AG09309 (cell line): ENCODE measurements at places on chromosomes 12 and 14.

GRCh38 chr12:91098461-91098860 is 12.8 kb downstream of the LUM start:
- no peak for DNase-seq

- DNase-seq = no peak
Observed at GRCh38 chr14:61899497-61899896, 137.3 kb downstream of the SNAPC1 start.

GRCh38 chr14:68261092-68261842 is 441.7 kb downstream of the RAD51B start:
- DNase-seq = no peak

GRCh38 chr14:54364555-54365415 is 32.0 kb upstream of the CDKN3 start:
- peak; percentile 73 for DNase-seq

DNA sequence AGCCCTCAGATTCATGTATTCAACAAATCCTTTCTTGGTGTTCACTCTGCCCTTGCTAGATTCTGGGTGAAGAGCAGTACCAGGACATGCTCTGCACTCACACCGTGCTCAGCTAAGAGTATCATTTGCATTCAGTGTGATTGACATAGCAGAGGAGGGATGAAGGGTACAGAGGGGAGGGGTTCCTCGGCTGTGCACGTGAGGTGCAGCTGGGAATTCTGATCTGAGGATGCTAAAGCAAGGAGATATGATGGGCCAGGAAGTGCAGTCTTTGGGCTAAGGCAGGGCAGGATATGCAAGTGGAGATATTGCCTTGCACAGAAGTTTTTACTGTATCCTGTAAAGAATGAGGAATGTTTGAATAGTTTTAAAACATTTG is 108.6 kb downstream of the FGD4 start:
- no peak for DNase-seq

DNA sequence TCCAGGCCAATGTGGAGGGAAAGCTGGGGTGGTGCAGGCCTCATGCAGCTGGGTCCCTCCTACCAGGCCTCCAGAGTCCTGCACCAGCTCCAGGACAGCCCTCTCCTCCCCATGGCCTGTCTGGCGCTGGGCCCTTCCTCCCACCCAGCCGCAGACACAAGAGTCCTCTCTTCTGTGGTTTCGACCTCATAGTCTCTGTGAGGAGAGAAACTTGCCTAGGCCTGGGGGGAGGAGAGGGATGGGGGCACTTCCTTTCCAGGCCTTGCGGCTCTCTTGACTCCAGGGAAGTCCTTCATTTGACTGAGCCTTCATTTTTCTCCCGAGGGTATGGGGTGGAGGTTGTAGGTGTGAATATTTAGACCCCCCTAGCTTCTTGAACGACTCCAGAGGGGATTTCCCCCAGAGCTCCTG is 2.3 kb downstream of the MMP14 start:
- DNase-seq = no peak

DNA sequence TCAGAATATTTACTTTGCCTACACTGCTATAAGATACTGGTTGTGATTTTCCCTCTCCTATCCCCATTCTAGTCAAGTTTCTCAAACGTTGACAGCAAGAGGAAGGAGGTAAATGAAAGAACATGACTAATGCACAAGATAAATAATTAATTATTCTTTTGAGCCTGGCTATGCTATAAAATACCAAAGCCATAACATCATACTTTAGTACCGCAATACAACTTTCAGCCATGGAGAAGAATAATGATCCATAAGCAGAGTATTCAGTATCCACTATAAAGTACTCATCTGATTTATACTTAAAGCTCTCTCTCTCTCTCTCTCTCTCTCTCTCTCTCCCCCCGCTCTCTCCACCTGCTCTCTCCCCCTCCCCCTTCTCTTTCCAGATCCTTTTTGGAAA is 41.3 kb downstream of the TDG start:
- peak; percentile 40 for DNase-seq

- no peak for DNase-seq
Observed at GRCh38 chr14:72730468-72730867, 163.4 kb downstream of the DPF3 start.

DNA sequence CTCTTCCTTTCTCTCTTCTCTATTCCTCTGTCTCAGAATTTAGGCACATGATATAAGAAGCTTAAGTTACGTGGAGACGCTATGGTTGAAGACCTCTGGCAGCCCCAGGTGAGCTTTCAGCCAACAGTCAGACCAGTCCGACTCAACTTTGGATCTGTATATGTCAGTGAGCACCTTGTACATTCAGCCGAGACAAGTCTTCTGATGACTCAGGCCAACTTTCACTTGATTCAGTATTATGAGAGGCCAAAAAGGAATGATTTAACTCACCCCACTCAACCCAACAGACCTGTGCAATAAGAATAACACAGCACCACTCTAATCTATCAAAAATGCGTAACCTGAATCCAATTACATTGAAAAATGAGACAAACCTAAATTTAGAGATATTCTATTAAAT is 47.5 kb upstream of the FOXG1 start:
- DNase-seq = no peak

- DNase-seq = no peak
Observed at GRCh38 chr12:95551913-95552516, 739 bp upstream of the USP44 start.

- no peak for DNase-seq
Observed at GRCh38 chr14:61218157-61218556, 63.0 kb downstream of the TMEM30B start.

DNA sequence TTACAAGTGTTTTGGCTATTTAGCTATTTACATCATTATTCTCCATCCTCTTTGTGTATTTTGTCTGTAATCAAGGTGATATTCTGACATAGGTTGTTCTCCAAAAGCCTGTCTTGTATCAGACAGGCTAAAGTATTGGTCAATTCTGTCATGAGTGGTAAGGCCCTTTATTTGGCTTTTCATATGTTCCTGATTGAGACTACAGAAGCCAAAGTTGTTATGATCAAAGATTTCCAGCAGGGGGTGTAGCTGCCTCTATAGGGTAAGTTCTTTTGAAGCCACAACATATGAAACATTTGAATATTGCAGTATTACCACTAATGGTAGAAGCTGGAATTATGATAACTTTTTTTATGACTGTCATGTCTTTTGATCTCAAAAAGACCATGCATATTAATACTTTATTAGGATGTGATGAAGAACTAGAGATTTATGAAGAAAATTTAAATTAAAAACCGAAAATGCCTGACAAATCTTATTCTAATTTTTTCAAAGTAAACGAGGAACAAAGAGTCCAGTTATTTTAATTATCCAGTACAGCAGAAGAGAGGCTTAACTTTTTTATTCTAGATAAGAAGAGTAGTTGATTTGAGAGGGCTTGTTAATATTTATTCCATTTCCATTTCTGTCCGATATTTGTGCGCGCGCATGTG is 3.4 kb upstream of the ARHGAP5 start:
- DNase-seq = peak; percentile 71

DNA sequence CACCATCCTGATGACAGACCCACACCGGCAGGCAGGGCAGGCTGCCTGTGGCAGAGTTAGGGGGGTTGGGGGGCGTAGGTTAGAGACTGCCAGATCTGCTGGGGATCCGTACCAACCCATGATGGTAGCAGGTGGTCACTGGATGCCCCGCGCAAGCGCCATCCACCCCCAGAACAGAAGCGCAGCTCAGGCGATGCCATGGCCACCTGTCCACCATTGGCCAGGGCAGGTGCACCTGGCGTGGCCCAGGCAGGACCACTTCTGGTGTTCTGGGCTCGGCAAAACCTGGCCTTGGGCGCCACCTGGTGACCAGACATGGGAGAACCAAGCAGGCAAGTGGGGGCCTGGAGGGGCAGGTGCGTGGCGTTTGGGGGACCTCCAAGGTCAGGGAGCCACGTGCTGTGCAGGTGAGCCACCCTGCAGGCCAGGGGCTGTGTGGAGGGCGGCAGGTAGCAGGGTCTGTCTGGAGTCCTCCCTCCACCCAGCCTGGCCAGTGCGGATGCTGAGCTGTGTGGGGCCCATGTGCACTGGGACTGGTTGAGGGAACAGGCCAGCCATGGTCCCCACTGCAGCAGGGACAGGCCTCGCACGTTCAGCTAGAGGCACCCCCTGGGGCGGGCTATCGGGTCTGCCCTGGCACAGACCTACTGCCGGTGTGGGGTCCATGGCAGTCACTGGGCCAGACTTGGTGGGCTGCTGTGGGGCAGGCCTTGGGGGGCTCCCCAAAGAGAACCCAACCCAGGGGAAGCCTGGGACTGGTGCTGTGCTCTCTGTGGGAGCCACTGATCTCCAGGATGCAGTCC is 15.6 kb downstream of the BAG5 start:
- no peak for DNase-seq

- DNase-seq = no peak
Observed at GRCh38 chr14:38836539-38836938, 266.5 kb downstream of the SEC23A start.

DNA sequence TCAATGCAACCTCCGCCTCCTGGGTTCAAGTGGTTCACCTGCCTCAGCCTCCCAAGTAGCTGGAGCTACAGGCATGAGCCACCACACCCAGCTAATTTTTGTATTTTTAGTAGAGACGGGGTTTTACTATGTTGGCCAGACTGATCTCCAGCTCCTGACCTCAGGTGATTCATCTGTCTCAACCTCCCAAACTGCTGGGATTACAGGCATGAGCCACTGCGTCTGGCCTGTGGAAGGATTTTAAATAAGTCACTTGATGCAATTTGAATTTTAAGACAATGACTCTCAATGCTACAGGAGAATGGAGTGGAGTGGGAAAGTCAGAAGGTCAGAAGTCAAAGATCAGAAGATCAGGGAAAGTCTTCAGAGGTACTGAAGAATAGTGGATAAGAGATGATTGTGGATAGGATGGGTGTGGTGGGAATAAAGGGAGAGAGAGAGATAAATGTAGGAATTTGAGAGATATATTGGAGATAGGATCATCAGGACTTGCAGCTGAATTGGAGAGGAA is 15.4 kb downstream of the TMEM52B start:
- no peak for DNase-seq

DNA sequence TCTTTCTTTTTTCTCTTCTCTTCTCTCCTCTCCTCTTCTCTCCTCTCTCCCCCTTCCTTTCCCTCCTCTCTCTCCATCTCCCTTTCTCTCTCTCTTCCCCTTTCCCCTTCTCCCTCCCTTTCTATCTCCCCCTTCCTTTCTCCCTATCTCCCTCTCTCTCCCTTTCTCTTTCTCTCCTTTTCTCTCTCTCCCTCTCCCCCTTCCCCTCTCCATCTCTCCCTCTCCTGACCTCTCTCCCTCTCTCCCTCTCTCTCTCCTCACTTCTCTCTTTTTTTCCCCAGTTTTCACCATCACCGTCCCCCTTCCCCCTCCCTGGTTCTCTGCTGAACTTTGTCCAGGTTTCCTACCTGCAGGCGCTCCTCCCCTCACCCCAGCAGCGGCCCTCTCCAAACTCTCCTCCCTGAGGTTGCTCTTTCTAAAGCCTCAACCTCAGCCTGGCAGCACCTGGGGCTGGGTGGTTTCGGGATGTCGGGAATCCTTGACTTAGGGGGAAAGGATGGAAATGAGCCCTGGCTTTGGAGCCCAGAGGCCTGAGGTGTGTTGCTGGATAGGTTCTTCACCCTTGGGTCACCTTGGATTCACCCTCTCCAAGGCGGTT is 14.7 kb upstream of the TBX3 start:
- DNase-seq = no peak

- DNase-seq = no peak
Observed at GRCh38 chr12:65825507-65826352, 1.4 kb downstream of the HMGA2 start.

GRCh38 chr12:50322206-50322605 is 38.9 kb upstream of the LIMA1 start:
- no peak for DNase-seq

GRCh38 chr12:63893170-63893569 is 48.7 kb downstream of the SRGAP1 start:
- DNase-seq = no peak

DNA sequence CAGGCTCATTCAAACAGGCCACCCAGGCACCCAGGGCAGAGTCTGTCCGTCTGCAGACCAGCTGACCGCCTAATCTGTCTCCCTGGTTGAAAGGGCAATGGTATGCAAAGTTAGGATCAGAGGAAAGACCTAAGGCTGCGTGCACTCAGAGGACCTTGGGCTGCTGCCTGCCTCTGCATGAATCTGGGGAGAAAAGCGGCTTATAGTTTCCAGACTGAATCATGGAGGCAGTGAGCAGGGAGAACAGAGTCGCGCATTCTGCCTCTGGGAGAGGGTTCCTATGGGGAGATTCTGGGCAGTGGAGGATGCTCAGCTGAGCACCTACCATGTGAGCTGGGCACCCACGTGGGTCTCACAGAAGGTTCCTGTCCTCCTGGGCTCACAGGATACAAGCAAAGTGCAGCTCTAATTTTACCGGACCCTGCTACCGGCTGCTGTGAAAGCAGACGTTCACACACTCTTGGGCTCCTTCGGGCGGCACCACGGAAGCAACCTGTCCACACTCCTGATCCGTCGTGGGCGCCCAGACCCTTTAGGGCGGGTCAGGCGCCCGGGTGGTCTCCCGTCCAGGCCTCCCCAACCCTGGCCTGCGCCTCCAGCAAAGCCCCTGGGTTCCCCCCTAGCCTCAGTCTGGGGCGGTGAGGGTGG is 772 bp downstream of the SCARB1 start:
- no peak for DNase-seq

GRCh38 chr12:20370014-20370386 is 1.7 kb downstream of the PDE3A start:
- DNase-seq = no peak

DNA sequence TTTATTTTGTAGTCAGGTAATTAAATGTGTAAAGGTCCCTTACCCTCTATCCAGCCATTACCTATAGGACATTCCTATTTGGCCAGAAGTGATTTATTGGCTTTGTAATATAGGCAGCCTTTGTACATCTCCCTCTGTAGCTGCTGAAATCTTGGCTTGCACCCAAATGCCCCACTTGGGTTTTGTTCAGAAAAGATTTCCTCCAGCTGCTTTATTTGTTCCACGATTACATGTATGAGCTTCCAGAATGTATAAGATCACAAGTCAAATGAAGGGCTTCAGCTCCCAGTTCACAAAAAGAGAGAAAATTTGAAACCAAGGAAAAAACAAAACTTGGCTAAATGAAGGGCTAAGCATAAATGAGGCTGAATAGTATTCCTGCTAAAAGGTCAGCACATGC is 103.4 kb downstream of the EFCAB11 start:
- no peak for DNase-seq

- no peak for DNase-seq
Observed at GRCh38 chr12:130526813-130527212, 189.1 kb downstream of the PIWIL1 start.

- no peak for DNase-seq
Observed at GRCh38 chr12:11880381-11880780, 190.4 kb upstream of the BCL2L14 start.

GRCh38 chr12:11685716-11686115 is 36.2 kb downstream of the ETV6 start:
- no peak for DNase-seq

DNA sequence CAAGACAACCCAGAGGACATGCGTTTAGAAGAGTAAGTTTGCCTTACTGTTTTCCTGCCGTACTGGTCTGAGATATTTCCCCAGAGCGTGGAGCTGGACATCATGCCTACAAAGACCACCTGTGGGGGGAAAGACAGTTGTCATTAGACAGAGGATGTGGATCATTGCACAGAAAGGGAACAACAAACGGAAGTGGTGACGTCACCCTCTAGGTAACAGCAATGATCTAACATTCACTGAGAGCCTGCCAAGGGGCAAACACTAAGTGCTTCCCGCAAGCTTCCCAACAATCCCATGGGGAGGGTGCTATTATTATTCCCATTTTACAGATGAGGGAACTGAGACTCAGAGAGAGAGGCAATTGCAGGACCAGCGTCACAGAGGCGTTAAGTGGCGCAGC is 48.5 kb downstream of the SVOP start:
- DNase-seq = no peak
